ENCODE measurements at places on chromosomes 3 and 15.

GRCh38 chr15:98786717-98787116 lies 138.4 kb downstream of the IGF1R start:
- DNase-seq, result no peak

DNA sequence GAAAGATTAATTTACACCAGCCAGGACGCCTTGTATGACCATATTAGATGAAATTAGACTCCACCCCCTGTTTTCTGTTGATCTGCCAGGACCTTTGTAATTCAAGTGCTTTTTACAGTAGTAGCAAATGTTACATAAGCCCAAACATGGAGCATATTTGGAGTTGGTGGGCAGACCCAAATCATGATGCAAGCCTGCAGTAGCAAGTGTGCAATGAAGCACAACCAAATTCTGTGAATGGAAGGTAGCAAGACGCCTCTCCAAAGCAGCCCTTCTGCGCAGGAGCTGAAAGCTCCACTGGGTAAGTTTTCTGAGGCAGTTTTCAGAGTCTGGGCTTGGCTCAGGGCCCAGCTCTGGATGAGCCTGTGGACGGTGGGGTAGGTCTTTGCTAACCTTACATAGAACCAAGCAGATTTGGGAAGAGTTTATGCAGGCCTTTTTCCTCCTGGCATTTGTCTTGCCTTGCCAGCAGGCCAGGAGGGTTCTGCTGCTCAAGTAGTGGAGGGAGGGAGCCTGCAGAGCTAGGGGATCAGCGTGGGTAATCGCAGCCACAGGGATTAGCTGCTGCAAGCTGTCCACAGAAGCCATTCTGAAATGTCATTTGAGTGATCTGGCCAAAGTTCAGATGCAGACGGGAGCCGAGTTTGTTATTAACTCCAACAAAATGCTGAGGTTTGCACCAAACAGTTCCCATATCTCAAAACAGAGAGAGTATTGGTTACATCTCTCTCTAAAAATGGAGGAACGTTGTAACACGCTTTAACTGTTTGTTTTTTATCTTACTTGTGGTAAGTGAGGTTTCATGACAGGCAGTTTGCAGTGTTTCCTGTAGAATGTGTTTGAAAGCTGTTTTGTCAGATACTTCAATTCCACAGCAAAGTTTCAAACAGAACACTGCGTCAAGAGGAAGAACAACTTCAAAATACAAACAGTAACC lies 55.4 kb downstream of the PSMD6 start:
- DNase-seq, result no peak

DNA sequence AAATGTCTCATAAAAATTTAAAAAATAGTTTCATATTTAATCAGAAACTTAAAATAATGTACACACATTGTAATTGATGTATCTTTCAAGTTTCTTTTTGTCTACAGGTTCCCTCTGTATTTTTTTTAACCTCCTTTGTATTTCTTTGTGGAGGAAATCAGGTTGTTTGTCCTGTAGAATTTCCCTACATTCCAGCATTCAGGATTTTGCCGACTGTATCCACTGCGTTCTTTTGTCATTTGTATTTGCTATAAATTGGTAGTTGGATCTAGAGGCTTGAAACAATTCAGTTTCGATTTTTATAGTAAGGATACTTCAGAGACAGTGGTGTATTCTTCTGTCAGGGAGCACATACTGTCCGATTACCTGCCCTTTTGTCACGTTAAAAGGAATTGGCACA lies 367.2 kb downstream of the SOX2 start:
- DNase-seq, result no peak

- DNase-seq, result no peak
Measured at GRCh38 chr15:55856506-55857164, 113.7 kb upstream of the PRTG start.

- DNase-seq, result no peak
Measured at GRCh38 chr3:42070524-42070923, 20.6 kb upstream of the TRAK1 start.

DNA sequence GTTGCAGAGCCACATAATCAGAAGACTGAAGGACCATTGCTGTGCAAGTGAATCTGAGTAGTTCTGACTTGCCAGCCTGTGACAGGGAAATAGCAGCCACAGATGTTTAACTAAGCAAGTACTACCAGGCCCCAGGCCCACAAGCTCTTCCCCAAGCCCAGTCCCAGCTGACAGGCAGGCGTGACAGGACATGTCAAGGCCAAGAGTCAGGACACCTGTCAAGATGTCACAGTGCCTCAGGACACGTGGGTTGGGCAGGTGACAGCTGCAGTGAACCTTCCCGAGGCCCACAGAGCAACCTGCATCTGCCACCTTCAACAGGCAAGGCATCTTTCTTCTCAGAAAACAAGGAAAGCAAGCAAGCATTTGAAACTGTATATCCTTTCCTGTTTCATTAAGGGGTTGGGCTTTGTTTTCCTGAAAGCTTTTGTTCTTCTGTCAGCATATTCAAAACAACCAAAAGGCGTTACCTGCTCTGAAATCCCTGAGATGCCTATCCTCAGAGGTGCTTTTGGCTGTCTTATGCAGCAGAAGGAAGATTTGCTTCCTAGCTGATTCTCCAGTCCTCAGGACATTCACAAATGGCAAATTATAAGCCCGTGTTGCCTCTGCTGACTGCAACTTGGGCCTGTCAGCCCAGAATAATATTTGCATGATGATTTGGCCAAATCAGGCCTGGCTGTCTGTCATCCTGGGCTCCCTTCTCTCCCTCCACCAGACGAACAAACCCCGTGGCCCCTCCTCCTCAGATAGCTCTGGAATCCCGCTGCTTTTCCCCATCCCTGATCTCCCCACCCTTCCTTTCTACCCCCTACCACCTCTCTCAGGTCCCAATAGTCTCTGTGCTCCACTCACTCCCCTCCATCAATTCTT lies 171.8 kb upstream of the WNT5A start:
- DNase-seq, result no peak

DNA sequence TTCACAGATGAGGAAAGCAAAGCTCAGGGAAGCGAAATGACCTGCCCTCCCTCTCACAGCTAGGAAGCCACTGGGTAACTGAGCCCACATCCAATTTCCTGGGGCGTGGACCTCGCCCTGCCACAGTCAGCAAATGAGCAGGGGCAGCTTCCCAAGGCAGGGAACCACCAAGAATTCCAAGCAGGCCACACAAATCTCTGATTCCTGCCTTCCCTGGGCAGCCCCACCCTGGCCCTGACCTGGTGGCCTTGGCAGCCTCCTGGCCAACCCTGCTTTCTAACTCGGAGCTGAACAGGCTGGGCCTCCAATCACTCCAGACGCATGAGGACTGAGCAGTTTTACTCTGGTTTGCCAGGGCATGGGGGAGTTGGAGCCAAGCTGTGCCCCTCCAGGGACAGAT lies 203.7 kb upstream of the TLE3 start:
- peak; percentile 76 for DNase-seq

- DNase-seq, result no peak
Measured at GRCh38 chr15:55151631-55152030, 45.1 kb downstream of the RSL24D1 start.

DNA sequence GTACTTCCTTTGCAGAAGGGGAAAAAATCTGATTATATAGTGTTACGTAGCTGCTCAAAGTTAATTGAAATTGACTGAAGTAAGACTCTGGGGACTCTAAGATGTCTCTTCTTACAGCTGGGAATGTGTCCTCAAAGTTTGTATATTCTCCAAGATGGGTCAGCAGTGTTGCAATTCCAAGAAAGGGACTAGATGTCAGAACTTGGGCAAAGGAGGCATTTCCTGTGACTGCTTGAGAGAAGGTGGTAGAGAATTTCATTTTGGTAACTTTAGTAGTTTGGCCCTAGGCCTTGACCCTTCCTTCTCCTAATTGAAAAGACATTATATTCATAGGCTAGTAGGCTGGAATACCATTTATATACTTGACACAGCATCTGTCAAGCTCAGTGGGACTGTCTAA lies 33.9 kb downstream of the PTPRG start:
- DNase-seq, result no peak

DNA sequence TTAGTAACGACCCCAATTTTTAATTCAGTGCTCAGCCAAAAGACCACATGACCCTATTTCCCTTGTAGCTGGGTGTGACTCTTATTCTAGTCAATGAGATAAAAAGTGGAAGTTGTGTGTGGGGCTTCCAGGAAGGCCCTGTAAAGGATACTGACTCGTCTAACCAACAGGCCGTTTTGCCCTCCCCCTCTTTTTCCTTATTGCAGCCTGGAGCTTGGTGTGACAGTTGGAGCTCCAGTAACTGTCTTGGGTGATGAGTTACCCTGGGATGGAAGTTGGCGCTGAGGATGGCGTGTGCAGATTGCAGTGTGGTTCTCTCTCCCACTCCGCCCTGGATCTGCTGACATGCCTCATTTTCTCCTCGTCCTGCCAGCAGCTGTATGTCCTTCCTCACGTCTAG lies 209.3 kb upstream of the PROK2 start:
- DNase-seq, result no peak

- DNase-seq, result no peak
Measured at GRCh38 chr3:127524296-127524896, 66.1 kb downstream of the TPRA1 start.

GRCh38 chr3:28971156-28971555 lies 309.7 kb upstream of the RBMS3 start:
- DNase-seq, result no peak

DNA sequence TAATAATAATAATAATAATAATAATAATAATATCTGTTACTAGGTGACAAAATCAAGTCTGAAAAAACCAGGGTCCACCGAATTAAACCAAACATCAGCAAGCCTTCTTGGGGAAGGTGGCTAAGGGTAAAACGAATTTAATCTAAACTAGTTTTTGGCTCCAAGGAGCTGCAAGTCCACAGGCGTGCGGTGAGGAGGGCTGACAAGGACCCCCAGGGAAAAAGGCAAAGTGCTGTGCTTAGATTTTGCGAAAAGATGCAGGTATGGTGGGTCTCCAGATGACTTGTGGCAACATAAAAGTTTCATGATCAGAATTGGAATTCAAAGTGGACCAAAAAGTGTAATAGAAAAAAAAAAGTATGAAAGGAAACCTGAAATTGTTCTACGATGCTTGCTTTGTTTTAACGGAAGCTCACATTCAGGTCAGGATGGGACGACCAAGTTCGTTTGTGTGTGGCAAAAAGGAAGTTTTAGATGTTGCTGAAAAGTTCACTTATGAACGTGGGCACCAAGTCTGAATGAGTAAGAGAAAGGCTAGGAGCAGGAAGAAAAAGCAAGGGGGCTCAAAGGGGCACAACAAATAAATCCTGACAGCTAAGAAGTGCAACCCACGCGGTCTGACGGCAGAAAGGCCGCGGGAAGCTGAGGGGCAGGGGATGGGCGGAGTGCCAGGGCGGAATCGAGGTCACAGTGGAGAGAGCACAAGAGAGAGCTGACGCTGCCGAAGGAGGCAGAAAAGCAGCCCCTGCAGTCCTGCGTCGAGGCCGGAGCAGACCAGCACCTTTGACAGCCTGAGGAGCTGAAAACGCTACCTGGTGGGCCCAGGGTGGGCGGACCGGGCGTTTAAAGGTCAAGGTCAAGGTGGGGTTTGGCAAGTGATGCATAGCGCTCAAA lies 1.1 kb downstream of the WDR82 start:
- peak; percentile 95 for DNase-seq

DNA sequence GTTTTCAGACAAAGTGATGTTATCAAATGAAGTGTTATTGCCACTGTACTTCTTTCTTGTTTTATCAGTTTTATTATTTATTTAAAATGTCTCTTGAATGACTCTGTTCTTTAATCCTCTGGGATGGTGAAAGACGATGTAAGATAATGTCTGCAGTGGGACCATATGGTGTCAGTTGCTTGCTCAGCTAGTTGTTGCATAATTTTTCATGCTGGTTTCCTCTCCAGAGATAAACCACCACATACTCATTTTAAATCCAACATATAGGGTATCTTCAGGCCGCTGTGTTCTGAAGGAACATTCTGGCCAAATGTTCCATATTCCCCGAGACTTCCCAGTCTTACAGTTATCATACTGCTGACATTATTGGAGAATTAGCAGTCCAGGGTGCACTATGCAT lies 75.9 kb downstream of the GABRG3 start:
- no peak for DNase-seq

DNA sequence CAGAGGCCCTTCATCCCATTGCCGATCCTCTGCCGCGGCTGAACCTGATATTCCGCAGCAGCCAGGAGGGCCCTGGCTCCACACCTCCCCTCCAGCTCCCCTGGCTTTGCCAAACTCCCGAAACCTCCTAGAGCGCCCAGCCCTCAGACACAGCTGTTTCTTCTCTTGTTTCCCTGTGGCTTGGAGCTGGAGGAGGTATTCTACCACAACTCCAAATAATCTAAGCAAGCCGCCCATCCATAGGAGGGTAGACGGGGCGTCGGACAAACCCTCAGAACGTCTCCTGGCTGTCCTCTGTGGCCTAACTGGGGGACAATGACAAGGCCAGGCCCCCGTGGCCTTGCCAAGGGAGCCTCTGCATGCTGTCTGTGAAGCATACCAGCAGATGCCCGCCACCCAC lies 10.4 kb downstream of the PLA2G4D start:
- DNase-seq, result peak; percentile 57

GRCh38 chr3:177331203-177331835 lies 134.0 kb upstream of the TBL1XR1 start:
- DNase-seq, result no peak

- DNase-seq, result no peak
Measured at GRCh38 chr3:42535981-42536784, 33.7 kb downstream of the VIPR1 start.

GRCh38 chr15:25051399-25052154 lies 96.8 kb downstream of the SNRPN start:
- DNase-seq, result peak; percentile 74

DNA sequence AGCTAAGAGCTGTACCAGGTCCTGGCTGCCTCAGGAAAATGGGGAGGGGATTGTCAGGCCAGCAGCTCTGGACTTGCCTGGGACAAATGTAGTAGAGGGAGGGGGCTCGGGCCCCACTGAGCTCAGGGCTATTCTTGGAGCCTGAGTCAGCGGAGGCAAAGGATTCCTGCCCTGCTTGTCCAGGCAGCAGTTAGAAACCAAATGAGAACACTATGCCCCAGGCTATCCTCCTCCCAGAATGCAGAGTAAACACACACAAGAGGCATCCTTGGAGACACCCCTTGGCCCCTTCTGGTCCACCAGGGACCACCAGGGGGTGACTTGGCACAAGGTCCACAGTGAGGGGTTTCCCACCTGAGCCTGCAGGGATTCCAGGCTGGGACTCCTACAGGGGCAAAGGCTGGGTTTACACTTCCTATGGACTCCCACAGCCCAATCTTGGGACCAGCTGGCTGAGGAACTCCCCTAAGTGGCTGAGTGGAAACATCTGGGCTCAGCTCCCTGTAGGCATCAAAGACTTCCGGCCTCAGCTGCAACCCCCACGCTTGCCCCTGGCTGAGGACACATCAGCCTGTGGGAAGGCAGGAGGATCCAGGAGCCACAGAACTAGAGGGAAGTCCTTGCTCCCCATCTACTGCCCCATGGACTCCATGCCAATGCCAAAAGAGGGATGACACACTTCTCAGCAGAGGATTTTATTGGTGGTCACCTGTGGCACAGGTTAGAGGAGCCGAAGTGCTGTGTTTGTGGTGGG lies 3.4 kb upstream of the COL7A1 start:
- DNase-seq, result no peak

- no peak for DNase-seq
Measured at GRCh38 chr15:56371495-56372147, 6.4 kb downstream of the TEX9 start.

DNA sequence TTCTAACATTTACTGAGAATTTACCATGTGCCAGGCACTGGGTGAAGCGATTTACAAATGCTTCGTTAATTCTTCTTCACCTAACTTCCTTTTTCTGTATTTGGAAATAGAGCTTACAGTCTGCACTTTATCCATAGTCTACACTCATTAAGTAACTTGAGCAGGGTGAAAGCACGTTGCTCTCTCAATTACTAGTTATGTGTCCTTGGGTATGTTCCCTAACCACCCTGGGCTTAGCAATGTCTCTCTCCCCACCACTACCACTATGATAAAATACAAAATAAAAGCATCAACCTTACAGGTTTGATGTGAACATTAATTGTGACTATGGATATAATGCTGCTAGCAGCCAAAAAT lies 172.9 kb upstream of the SLC2A2 start:
- no peak for DNase-seq
